Sigmoid colon (tissue), 7 donors: ENCODE measurements at places on chromosomes 11 and 22. TPM values are rescaled to one million over a fixed set of nuclear protein-coding genes. Genes with fewer than 3 reads are reported as not detected.

The MMP12 gene
- 209 TPM for polyA plus RNA-seq

The SEC14L3 gene
- 0.23 TPM for polyA plus RNA-seq

The KCNK4 gene
- polyA plus RNA-seq: not detected

The SLC3A2 gene
- polyA plus RNA-seq: 16.8 TPM

The OR5A1 gene
- not detected for polyA plus RNA-seq

The FBXO3 gene
- polyA plus RNA-seq: 27.6 TPM

The CCDC15 gene
- polyA plus RNA-seq: 0.46 TPM

The CAT gene
- polyA plus RNA-seq: 163 TPM

The DGCR6 gene
- polyA plus RNA-seq: 0.60 TPM

The TMEM191C gene
- 10.2 TPM for polyA plus RNA-seq

The LZTR1 gene
- polyA plus RNA-seq: 12.5 TPM

The NLRP14 gene
- not detected for polyA plus RNA-seq
